ENCODE measurements at places on chromosomes 7 and 10.

DNA sequence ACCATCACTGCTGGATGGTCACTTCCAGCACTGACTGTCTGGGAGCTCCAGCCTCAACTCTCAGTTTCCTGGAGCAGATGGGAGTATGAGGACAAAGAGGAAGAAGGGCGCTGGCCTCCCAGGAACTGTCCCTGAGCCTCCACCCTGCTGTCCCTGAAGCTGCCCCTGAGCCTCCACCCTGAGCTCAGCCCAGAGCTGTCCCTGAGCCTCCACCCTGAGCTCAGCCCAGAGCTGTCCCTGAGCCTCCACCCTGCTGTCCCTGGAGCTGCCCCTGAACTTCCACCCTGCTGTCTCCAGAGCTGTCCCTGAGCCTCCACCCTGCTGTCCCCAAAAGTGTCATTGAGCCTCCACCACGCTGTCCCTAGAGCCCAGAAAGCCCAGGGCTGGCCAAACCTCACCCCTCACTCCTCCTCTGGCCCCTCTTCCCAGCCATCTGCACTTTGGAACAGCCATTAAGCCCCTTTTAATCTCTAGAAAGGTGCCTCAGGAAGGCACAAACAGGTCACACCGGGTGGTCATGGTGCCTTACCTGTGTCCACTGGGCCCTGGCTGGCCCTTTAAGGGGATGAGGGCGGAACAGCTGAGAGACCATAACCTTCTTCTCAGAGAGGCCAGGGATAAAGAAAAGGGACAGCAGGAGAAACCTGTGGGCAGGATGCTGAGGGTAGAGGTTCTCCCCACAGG lies 30.6 kb upstream of the TUBB8 start:
- no peak for DNase-seq

- no peak for DNase-seq
Observed at GRCh38 chr7:88452646-88453045, 146.0 kb upstream of the STEAP4 start.

- no peak for DNase-seq
Observed at GRCh38 chr7:29063236-29063635, 83.1 kb downstream of the CPVL start.

DNA sequence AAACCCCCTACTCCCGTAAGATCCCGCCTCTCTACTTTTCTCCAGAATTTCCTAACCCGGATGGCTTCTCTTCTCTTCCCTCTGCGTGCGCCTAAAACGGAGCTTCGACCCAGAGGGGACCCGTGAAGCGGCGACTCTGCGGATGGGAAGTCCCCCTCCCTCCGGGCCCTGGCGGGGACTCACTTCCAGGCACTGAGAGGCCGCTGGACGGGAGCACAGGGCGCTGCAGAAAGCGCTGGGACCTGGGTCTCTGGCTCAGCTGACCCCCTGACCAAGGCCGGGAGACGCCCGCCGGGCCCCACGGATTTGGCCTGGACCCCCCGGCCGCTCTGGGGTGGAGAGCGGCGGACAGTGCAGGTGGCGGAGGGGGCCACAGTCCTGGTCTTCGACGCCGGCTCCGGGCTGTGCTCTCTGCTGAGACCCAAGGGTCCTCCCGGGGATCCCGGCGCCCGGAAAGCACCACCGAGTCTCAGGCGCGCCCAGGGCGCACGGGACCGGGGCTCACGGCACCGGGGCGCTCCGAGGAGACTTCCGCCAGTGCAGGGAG lies 688 bp upstream of the FOXL3 start:
- DNase-seq = no peak

GRCh38 chr7:107998660-107999480 lies 4.1 kb downstream of the LAMB1 start:
- DNase-seq = no peak

- no peak for DNase-seq
Observed at GRCh38 chr10:5762531-5762930, 50.7 kb downstream of the GDI2 start.

DNA sequence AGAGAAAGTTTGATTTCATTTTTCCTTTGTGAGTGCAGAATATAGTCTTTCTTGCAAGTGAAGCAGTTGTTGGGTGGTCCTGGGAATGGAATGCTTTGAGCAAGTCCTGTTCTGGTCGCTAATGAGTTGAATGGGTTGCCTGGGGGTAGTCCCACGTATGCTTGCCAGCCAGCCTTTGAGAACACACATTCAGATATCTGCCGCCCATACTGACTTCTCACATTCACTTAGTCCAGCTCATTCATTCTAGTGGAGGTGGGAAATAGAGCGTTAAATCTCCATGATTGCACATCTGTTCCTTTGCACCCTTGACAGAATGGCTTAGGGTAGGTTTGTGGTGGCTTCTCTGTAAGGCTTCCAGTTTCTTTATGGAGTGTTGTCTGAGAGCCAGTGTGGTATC lies 256.6 kb downstream of the SORCS3 start:
- DNase-seq = no peak

- no peak for DNase-seq
Observed at GRCh38 chr7:121410829-121411596, 14.9 kb upstream of the FAM3C start.

DNA sequence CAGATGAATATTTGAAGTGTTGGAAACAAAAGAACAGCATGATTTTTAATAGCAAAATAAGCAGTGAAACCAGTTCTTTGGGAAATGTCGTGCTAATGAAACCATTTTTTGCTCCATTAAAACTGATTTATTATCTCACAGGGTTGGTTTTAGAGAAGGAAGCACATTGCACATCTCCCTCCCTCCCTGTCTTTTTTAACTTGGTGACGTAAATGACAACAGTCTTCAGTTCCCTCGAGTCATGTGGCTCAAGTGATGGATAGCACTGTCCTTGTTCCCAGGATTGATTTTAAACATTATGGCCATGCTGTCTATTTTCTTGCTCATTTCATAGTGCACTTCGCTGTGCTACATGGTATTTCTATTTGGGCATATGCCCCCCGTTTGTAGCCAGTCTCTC lies 105.9 kb downstream of the DOCK1 start:
- no peak for DNase-seq

- DNase-seq = peak; percentile 90
Observed at GRCh38 chr7:55546814-55547213, 25.5 kb downstream of the VOPP1 start.

DNA sequence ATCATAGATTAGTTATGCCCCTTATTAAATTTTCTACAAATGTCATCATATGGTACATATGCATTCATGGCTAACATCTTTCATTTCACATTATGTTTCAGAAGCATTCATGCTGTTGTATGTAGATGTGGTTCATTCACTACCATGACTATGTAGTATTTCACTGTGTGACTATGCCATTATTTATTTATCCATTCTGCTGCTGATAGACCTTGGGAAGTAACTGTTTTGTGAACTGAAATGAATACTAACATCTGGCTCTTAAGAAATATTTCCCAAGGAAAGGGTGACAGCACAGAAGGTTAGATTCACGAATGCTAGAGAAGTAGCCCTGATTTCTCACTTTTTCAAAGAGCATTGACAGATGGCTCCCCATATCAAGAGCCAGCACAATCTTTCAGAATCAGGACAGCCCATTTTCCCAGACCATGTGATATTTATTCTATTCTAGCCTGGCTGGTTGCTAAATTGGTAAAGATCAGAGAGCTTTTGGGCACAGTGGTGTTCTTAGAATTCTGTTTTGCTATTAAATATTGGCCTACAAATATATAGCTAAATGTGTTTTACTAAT lies 157.4 kb downstream of the DYNC1I1 start:
- no peak for DNase-seq

DNA sequence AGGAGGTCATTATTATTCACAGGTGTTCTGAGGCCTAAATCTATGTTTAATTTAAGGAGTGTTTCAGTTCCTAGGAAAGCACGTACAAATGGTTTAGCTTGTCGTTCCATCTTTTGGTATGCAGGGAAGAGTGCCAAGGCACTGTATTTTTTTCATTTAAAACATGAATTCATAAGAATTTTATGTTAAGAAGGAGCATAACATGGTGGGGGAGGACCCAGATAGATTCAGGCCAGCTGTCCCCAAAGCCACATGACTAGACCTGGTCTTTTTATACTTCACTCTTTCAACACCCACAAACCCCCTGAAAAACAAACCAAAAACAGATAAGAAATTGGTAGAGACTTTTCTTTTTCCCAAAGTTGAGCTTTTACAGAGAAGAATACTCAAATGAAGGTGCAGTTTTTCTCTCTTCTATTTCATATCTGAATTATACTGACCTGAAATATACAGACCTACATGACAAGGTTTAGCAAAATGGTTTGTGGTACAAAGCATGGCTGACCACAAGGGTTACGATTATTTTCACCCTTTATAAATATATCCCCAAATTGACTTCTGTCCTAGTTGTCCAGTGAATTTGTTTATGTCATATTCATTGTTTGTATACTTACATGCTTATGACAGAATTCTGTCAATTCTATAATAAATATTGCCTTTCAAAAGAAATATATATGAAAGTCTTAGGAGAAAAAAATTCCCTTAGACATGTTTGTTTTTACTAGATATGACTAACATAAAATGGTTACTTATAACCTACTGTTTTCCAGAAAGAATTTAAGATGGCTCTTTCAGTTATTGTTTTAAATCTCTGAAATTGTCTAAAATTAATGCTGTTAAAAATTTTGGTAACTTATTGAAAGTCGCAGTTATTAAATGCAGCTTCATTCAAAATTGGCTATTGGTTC lies 71.3 kb downstream of the AP3M1 start:
- no peak for DNase-seq

GRCh38 chr10:27601503-27601902 lies 97.4 kb downstream of the RAB18 start:
- no peak for DNase-seq

- no peak for DNase-seq
Observed at GRCh38 chr10:78314651-78315050, 281.0 kb downstream of the RPS24 start.

DNA sequence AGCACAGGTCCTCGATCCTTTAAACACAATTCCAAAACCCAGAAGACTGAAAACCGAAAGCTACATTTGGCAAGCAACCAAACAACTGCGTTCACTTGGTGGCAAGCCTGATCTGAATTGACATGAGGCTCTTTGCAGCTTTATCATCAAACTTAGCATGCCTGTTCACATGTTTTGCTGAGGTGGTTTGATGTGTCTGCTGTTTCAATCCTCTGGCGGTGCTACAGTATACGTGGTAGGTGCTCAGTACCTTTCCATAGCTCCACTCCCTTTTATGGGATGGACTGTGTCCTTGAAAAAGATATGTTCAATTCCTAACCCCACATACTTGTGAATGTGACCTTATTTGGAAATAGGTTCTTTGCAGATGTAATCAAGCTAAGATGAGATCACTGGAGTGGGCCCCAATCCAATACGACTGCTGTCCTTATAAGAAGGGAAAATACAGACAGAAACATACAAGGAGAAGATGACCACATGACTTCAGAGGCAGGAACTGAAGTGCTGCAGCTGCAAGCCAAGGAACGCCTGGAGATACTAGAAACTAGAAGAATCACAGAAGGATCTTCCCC lies 33.4 kb downstream of the CCDC6 start:
- DNase-seq = no peak

- no peak for DNase-seq
Observed at GRCh38 chr7:29300026-29300480, 105.5 kb downstream of the CHN2 start.

GRCh38 chr7:25348104-25348503 lies 119.8 kb upstream of the NPVF start:
- no peak for DNase-seq

DNA sequence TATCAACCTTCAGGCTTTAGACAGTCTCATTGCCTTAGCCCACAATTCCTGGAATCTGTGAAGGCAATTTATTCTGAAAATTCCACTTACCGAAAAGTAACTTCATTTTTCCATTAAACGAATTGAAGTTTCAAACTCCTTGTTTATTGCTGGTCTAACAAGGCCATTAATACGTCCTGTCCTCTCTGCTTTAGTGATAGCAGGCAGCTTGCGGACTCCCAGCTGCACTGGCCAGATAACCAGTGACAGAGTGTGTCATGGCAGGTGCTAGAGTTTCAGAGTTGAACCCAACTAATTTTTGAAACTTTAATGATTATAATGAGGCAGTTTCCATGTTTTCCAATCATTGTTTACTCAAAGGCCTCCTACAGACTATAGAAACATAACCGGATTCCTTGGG lies 31.1 kb downstream of the LOXL4 start:
- no peak for DNase-seq

DNA sequence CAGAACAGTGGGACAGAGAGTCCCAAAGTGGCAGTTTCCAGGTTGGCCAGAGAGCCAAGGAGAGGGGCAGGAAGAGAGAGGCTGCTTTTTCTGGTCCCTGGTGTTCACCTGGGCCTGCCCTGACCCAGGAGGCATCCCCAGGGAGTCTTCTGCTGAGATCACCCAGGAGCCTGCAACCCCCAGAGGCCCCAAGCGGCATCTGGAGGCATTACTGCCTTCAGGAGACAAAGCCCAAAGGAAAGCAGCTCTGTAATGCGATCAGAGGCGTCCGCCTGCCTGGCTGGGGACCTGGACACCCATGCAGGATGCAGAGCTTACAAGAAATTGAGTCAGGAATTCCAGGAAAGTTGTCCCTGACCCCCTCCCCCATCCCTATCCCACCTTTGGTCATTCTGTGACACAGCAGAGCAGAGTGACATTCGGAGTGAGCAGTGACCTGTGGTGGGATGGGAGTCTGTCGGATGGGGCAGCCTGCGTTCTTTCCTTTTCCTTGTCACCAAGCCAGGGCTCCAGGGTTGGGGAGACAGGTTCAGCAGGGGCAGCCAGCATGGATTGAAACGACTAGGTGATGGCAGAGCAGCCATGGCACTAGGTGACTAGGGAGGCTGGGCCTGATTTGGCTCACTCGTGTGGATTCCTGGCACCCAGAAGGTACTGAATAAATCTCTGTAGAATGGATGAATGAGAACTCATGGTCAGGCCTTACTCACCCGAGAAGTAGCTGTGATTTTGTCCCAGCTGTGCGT lies 10.4 kb downstream of the UNC5B start:
- DNase-seq = no peak

DNA sequence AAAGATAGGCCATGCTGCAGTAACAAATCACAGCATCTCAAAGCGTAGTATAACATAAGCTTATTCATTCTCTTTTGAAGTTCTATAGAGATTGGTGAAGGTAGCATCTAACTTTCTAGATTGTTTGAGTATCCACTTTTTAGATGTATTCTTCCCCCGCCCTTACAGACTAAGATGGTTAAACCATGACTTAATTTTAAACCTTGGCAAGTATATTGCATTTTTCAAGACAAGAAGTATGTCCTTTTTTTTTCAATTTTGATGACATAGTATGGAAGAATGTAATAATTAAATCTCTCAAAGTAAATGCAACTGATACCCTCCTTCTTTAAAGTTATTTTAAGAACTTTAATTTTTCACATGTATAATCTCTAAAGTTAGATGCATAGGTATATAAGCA lies 190.0 kb downstream of the KCND2 start:
- DNase-seq = no peak

GRCh38 chr10:92699518-92700381 lies 10.0 kb downstream of the HHEX start:
- peak; percentile 50 for DNase-seq

DNA sequence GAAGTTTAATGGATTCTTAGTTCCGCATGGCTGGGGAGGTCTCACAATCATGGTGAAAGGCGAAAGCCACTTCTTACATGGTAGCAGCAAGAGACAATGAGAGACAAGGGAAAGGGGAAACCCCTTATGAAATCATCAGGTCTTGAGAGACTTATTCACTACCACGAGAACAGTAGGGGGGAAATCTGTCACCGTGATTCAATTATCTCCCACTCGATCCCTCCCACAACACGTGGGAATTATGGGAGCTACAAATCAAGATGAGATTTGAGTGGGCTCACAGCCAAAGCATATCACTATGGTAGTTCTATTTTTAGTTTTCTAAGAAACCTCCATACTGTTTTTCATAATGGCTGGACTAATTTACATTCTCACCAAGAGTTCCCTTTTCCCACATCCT lies 36.7 kb downstream of the SPAM1 start:
- no peak for DNase-seq

All from SW480 (cell line).